Left hindlimb (tissue), 1 donor: ENCODE measurements at places on chromosomes 1 and 21.

DNA sequence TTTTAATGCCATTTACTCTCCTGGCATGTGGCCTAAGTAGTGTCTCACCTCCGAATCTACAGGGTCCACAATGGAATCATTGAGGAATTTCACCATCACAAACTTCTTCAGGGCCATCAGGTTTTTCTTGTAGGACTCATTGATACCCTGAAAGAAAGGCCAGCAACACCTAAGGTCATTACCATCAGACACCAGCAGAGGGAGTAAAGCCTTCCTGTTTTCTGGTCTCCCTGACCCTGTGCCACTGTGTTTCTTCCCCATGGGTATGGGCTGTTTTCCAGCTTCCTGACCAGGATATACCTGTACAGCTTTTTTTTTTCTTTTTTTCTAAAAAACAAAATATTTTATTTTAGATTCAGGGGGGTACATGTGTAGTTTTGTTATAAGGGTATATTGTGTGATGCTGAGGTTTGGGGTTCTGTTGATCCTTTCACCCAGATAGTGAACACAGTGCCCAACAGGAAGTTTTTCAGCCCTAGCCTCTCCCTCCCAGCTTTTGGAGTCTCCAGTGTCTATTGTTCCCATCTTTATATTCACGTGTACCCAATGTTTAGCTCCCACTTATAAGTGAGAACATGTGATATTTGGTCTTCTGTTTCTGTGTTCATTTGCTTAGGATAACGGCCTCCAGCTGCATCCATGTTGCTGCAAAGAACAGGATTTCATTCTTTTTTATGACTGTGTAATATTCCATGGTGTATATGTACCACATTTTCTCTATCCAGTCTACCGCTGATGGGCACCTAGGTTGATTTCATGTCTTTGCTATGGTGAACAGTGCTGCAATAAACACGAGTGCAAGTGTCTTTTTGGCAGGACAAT, 18.3 kb downstream of the PPT1 start:
- no peak for DNase-seq

GRCh38 chr1:169514566-169515270, 29.0 kb upstream of the SLC19A2 start:
- no peak for DNase-seq

DNA sequence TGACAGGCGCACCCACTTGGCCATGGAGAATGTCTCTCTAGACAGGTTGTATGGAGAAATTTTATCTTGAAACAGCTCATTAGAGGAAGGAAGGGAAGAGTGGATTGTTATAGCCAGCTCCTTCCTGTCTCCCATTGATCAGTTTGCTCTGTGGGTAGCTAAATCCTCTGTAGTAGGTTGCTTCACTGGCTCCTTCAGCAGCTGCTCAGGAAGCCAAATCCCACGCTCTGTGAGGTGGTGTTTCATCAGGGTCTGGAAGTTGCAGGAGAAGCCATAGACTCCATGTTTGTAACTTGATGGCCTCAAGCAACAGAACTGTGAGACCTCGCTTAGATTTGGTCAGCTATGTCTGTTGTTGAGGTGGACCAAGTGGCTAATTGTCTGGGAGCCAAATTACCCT, 6.8 kb upstream of the NFYC start:
- no peak for DNase-seq

- DNase-seq = no peak
These were observed 4.3 kb downstream of the RHOC start for GRCh38 chr1:112702420-112703261.
